ENCODE measurements at places on chromosomes 12 and 14.

GRCh38 chr12:57491393-57492280, 3.8 kb downstream of the MARS1 start:
- no peak for DNase-seq

- no peak for DNase-seq
Measured at GRCh38 chr14:72172049-72172448, 239.8 kb downstream of the RGS6 start.

DNA sequence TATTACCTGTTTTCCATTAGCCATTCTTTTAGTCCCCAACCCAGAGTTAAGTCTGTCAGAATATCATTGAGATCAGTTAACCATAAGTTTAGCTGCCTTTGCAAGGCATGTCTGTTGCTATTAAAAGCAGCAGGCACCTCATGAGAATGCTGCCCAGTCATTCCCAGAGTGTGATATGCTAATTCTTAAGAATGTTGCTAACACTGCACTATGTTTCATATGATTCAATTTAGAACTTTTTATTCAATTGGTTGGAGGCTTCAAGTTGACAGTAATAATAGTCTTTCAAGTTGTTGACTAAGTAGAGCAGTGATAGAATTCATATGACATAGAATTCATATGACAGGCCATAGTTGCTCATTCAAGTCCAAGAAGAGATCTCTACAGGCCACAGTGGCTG, 292.3 kb downstream of the FUT8 start:
- peak; percentile 13 for DNase-seq

DNA sequence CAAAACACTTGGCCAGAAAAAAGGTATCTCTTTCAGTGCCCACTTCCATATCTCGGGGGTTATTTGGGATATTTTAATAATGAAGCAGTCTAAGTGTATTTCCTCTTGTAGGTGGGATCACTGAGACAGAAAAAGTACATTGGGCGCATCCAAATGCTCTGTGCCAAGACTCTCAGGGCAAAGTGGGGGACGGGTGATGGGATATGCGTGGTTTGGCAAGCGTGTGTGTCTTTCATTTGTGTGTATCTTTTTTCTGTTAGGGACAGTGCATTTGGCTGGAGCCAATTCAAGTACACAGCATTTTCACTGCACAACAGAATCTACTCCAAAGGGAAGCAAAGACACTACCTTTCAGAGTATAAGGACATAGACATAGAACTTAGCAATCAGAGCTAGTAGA, 29.3 kb downstream of the SSPN start:
- no peak for DNase-seq

Measured in stimulated activated CD4-positive, alpha-beta T cell treated with anti-CD3 and anti-CD28 coated beads, Interleukin-2, amount 100 ng/mL, for 48 hours (primary cell).